ENCODE measurements at places on chromosomes 5 and 9.

- DNase-seq = no peak
Observed at GRCh38 chr9:128702445-128702948, at the start of gene PKN3. Gene PKN3 (plus strand): TSS chr9:128702503. CDS start chr9:128702916, 413 bp downstream.

GRCh38 chr5:139982157-139982974 lies 60.7 kb downstream of the NRG2 start:
- no peak for DNase-seq

DNA sequence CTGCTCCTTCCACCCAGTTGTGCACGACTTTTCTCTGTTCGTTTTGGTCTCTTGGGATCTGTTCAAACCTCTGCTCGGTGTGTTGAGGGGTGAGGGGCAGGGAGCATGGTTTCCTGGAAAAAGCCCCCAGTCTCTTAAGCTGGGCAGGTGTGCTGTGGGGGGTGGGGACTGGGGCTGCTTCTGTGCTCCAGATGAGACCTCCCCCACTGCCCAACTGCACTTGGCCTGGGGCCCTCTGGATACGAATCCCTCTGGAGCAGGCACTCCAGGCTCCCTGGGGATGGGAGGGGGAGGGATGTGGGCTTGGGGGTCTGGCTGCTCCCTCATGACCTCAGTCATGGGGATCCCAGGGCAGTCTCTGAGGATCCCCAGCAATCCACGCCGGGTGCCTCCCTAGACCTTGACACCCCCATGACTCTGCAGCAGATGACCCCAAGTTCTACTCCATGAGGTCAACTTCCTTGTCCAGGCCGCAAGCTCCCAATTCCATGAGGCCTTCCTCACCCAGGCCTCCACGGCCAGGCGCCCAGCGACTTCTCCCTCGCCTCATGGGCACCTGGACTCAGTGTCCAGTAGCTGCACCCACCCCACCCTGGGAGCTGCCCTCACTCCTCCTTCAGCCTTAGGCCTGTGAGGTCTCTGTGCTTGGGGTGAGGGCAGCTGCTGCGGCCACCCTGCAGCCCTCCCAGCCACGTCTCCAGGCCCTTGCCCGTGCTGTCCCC lies 5.9 kb upstream of the AHRR start:
- no peak for DNase-seq

DNA sequence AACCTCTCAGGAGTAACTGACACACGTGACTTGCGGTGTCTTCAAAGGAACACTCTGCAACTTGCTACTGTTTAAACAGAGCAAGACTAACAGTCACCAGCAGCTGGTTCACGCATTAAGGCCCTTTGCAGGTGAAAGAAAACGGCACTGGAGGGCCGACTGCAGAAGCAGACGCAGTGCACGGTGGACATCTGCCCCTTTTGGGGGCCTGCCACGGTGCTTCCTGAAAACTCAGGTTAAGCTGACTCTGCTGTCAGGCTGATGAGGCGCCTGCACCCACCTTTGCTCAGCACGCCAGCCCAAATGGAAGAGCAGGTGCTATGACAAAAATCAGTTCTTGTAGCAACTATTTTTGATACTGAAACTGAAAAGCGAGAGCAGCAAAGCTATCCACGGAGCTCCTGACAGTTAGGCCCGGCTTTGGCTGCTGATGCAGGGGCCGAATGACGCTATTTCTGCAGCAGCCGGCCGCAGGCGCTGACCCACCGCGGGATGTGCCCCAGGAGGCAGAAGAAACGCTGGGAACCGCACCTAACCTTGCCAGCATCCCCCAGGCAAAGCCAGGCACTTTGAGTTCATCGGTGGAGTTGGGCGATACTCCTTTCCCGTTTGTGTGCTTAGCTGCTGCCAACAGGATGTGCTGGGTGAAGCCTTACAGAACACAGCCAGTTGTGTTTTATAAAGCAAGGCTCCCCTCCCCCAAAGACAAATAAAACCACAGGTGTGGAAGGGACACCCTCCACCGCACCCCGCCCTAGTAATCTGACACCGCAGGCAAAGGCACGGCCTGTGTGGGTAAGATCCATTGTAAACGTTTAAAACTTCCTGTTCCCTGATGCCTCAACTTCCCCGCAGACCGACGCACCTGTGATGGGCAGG lies 21.1 kb upstream of the TERT start:
- DNase-seq = no peak

- DNase-seq = no peak
Observed at GRCh38 chr5:36311956-36312355, 10.3 kb upstream of the RANBP3L start.

DNA sequence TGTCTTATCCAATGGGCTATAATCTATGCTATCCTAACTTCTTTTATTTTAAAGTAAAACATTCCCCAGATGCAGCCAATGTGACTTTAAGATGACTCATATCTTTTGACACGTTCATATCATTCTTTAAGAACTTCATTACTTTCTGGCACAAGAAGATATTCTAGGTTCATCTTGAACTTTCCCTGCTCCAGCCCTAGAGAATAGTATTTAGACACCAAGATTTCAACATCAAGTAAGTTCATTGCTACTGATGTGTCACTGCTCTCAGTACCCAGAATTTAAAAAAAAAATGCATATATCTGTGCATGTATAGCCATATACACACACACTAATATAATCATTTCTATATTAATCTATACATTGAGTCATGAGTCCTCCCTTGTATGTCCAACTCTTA lies 175.2 kb downstream of the SAXO1 start:
- DNase-seq = no peak

DNA sequence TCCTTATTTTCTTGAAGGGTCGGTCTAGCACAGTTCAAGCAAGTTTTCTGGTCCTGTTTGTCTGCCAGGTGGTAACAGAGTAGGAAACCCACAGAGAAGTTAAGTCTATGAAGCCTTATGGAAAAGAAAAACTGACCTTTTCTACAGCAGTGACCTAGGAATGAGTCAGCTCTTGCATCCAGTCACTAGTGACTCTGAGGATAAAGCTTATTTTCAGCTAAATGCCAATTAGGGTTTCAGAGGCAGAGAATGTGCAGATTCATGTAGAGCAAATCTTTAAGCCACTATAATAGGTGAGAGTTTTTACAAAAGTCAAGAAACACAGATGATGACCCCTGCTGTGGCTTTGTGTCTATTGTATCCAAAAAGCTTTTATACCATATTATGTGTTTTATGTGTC lies 100.7 kb downstream of the CWC27 start:
- DNase-seq = no peak

- no peak for DNase-seq
Observed at GRCh38 chr9:82234160-82234943, 245.8 kb downstream of the SPATA31D1 start.

- peak; percentile 8 for DNase-seq
Observed at GRCh38 chr5:90264689-90265544, 144.6 kb downstream of the CETN3 start.

DNA sequence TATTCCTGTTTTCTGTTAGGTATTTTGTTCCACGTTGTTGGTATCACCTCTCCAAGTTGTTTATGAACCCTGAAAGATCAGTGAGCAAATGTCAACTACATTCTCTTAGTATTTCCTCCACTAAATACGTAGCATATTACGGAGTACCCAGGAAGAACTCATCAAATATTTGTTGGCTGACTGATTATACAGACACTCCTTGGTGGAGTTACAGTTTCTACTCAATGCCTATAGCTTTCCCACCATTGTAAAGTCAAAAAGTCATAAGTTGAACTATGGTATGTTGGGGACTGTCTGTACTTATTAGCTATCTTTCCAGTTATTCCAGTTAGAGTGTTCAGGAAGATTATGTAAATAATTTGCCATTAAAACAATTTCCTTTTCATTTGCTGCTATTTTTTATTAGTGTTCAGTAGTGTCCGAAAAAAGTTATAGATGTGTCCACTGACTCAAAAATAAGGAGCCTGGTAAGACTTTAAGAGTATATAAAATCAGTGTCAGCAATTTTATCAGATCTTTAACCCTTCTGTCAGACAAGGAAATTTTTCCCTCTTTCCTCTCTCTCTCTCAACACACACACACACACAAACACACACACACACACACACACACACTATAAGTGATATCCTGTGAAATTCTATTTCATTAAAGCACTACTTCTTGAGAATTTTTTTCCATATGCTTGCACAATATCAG lies 6.8 kb upstream of the APBA1 start:
- no peak for DNase-seq

DNA sequence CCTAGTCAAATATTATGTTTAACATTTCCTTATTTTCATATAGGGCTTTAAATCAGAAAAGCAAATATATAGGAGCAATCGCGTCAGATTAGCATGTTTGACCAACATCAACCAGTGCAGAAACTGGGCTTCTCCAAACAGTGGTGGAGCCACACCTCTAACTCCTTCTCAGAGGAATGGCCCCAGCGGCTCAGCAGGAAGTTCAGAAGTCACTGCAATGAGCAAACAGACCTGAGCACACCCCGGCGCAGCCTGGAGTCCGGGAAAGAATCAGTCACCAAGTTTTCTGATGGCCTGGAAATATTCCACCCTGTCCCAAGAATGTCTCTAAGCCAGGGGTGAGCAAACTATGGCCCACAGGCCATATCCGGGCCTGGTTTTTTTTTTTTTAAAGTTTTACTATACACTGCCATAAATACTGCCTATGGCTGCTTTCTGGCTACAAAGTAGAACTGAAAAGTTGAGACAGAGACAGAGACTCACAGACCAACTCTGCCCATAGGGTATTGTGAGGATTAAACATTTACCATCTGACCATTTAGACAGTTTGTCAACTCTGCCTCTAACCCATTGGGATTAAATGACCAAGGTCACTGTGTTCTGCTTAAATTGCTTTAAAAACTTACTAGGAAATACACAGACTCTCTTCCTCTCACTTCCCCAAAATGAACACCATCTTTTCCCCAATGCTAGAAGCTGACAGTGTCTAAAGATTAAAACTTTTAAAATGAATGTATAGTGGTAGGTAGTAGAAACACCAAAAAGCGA lies 5.4 kb downstream of the GOLM1 start:
- DNase-seq = no peak

DNA sequence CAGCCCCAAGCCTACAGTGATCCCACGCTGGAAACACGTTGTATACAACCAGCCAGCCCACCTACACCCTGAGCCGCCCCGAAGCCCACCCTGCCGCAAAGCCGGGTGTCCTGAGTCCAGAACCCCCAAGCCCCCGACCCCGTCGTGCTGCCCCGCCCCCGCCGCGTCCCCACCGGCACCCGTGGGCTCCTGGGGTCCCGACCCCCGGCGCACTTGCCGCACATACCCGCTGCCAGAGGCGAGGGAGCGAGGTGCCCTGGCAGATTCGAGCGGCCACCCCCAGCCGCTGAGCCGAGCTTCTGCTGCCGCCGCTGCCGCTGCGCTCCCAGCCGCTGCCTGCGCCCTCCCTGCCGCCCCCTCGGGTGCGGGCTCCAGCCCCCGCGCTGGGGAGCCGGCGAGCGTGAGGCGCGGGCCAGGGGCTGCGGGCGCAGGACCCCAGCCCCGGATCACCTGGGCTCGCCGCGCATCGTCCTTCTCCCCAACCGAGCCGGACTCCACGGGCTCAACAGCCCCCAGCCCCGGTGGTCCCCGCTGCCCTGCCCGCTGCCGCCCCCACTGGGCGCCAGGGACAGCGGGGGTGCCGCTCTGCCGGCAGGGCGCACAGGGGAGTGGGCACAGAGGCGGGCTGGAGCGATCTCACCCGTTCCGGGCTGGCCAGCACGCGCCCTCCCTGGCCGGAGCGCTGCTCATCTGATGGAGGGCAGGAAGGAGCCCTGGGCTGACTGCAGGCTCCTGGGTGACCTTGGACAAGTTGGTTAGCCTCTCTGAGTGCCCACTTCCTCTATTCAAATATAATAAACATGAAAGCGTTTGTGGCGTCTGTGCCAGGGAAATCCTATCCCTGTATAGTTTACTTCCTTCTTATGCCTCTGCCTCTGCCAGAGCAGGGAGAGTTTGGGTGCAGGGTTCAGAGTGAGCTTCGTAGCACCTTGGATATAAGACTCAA lies at the start of gene HTR4:
Gene HTR4, minus strand, starts transcription at position 692 of the 946 bp plus-strand sequence. CDS start 17,513 bp downstream, outside the sequence.
- DNase-seq = no peak

DNA sequence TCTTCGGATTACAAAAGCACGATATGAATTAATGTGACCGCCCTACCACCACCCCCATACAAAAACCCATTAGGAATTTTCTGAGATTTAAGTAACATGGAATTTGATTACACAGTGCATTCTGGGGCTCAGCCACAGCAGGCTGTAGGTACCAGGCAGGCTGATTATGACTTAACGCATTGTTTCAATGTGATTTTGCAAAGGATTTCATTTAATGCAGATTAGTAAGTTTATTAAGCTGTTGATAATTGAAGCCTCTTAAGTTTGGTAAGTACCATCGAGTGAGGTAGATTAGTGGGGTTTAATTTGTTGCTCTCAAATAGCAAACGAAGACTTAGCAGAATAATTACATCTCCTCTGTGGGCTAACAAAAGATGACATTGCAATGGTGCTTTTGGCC lies 240.1 kb downstream of the TRPM3 start:
- DNase-seq = no peak

- no peak for DNase-seq
Observed at GRCh38 chr5:107294211-107294550, 376.6 kb downstream of the EFNA5 start.

- DNase-seq = no peak
Observed at GRCh38 chr9:92728831-92729734, 35.5 kb downstream of the BICD2 start.

GRCh38 chr5:14165375-14166106 lies 22.4 kb downstream of the TRIO start:
- DNase-seq = no peak

DNA sequence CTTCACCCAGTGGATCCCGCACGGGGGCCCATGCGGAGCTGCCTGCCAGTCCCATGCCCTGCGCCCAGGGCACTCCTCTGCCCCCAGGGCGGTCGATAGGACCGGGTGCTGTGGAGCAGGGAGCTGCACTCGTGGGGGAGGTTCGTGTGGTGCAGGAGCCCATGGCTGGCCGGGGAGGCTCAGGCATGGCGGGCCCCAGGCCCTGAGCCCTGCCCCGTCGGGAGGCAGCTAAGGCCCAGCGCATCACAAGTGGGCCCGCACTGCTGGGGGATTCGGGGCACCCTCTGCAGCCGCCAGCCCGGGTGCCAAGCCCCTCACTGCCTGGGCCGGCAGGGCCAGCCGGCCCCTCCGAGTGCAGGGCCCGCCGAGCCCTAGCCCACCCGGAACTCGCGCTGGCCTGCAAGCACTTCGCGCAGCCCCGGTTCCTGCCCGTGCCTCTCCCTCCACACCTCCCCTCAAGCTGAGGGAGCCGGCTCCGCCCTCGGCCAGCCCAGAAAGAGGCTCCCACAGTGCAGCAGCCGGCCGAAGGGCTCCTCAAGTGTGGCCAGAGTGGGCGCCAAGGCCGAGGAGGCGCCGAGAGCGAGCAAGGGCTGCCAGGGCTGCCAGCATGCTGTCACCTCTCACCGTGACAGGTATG lies 221.1 kb upstream of the RORB start:
- no peak for DNase-seq

- no peak for DNase-seq
Observed at GRCh38 chr5:168314735-168315411, 23.4 kb downstream of the WWC1 start.

GRCh38 chr9:130995086-130996011 lies 13.6 kb upstream of the LAMC3 start:
- no peak for DNase-seq

All from activated CD8-positive, alpha-beta memory T cell treated with anti-CD3 and anti-CD28 coated beads for 1 hour (primary cell).